Kidney epithelial cell (primary cell): ENCODE measurements at places on chromosomes 5 and 9. TPM values are rescaled to one million over a fixed set of nuclear protein-coding genes. Genes with fewer than 3 reads are reported as not detected.

- DNase-seq, result no peak
These were observed 138.5 kb downstream of the DCP2 start for GRCh38 chr5:113115061-113115460.

The GABRA6 gene
- not detected in 2 replicates for total RNA-seq

The POC5 gene
- total RNA-seq, result 15.7 and 20.6 TPM in 2 replicates

- no peak for DNase-seq
These were observed 31.6 kb downstream of the TAF11L14 start for GRCh38 chr5:17665836-17666235.
